ENCODE measurements at places on chromosomes 2 and 18.

DNA sequence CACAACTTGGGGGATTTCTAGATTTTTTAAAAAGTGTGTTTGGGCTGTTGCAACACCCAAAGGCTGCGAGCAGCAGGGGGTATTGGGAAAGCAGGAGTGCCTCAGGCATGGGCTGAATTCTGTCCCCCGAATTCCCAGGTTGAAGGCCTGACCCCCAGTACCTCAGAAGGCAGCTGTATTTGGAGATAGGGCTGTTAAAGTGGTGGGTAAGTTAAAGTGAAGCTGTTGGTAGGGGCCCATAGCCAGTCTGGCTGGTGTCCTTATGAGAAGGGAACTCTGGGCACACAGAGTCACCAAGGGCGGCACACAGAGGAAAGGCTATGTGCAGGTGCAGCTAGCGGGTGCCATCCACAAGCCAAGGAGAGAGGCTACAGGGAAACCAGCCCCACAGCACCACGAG lies 717.4 kb downstream of the GALR1 start:
- DNase-seq, result no peak

GRCh38 chr2:138762533-138762932 lies 17.7 kb downstream of the NXPH2 start:
- DNase-seq, result no peak

DNA sequence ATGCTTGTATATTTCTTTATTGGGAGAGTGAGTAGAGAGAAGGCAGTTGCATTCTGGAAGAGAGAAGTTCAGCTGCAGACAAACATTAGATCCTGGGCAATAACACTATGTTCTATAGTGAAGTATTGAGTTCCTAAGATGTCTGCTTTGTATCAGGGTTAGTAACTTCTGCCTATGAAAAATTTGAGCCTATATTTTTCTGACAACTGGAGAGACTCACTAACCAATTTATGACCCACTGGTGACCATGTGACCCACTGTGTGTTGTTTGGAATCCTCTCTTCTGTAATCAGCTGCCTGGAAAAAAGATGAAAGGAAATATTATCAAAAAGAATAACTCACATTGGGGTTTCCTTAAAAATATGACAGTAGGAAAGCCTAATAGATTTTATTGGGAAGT lies 35.3 kb downstream of the DPP4 start:
- no peak for DNase-seq

- no peak for DNase-seq
Observed at GRCh38 chr2:112301171-112301584, 25.8 kb downstream of the ZC3H6 start.

- no peak for DNase-seq
Observed at GRCh38 chr2:229330952-229331351, 59.9 kb upstream of the PID1 start.

GRCh38 chr2:109675666-109676345 lies 61.6 kb downstream of the SOWAHC start:
- no peak for DNase-seq

- no peak for DNase-seq
Observed at GRCh38 chr18:78780719-78781600, 198.7 kb upstream of the SALL3 start.

GRCh38 chr2:10900216-10901109 lies 11.3 kb upstream of the KCNF1 start:
- no peak for DNase-seq

GRCh38 chr2:98419977-98420725 lies 24.5 kb upstream of the INPP4A start:
- DNase-seq, result no peak

GRCh38 chr2:233185963-233186362 lies 65.5 kb upstream of the ATG16L1 start:
- DNase-seq, result no peak

DNA sequence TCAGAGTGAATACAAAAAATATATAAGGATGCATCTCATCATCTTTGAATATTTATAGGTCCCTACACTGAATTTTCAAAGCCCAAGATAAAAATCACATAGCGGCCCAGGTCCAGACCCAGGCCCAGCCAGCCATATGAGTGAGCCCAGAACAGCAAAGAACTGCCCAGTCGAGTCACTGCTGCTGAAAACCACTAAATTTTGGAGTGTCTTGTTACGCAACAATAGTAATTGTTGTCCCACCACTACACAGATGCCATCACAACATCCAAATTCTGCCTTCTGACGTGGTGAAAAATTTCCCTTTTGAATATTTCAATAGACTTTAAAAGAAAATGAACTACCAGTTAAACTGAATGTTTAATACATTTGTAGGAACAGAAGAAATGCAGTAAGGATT lies 5.7 kb downstream of the C18orf32 start:
- DNase-seq, result no peak

DNA sequence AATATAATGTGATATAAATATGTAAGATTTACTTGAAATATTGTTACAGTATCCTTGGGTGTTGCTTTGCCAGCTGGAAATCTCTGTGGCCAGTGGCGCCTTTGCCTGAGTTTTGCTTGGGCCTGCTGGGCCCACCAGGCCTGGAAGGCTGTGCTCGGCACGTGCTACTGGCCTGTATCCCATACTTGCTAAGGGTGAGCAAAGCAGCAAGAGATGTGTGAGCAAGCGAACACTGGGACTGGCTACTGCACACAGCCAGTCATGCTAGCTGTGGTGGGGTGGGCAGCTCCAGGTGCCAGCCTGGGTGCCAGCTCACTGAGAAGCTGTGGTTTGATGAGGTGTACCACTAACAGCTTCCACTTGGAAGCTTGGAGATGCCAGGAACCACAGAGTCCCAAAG lies 299.1 kb upstream of the GALNT5 start:
- no peak for DNase-seq

DNA sequence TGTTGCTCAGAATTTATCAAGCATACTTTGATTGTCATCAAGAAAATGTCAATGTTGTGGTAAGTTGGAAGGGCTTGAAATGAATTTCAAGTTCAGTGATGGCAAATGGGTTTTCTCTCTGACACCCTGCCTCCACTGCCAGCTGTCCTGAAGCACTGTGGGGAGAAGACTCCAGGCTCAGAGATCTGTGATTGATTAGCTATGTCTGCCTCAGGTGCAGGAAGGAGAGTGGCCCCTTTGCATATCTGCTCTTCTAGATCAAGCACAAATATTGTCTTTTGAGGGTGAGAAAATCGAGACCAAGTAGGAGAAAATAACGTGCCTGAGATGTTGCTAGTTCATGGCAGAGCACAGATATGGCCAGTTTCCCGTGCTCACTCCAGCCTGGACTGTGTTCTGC lies 178.8 kb upstream of the GLI2 start:
- no peak for DNase-seq

DNA sequence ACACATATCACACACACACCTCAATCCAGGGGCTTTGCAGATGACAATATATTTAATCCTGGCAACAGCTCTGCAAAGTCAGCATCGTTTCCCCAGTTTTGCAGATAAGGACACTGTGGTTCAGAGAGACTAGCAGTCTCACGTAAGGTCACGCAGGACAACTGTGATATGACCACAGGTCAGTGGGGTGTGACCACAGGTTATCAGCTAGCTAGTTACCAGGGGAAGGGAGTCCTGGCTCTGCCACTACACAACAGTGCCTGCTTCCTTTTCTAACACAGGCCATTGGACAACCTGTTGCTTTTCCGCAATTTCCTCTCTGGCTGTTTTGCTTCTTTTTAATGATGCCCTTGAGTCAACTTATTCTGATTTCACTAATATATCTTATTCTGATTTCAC lies 33.3 kb downstream of the RBMS1 start:
- DNase-seq, result no peak

- no peak for DNase-seq
Observed at GRCh38 chr2:121212661-121213325, 72.2 kb downstream of the TFCP2L1 start.

DNA sequence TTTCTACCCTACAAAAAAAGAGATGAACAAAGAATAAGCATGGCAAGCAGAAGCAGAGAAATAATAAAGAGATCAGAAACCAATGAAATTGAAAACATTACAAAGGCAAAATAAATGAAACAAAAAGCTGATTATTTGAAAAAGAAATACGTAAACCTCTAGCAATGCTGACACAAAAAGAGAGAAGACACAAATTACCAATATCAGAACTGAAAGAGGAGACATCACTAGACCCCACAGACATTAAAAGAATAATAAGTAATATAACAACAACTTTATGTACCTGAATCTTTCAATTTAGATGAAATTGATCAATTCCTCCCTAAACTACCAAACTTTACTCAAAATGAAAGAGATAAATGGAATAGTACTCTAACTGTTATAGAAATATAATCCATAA lies 75.9 kb downstream of the TMEM163 start:
- no peak for DNase-seq

GRCh38 chr18:8662560-8663255 lies 42.6 kb upstream of the MTCL1 start:
- no peak for DNase-seq

DNA sequence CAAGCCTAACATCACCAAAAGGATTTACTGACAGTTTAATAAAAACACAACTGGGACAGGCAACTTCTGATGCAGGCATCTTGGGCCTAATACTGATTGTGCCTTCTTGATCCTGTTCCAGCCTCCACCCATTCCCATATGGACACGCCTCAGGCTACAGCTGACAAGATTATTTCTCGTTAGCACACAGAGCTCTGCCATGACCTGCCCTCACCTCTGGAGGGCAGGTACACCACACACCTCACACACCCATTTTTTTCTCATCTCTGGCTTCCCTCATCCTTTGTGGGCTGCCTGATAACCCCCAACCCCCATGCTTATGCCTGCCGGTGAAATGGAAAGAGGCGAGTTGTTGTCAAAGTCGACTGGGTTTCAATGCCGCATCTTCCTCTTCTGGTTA lies 147.0 kb downstream of the ANTXR1 start:
- DNase-seq, result no peak

GRCh38 chr18:13835202-13835601 lies 11.3 kb downstream of the MC5R start:
- no peak for DNase-seq

GRCh38 chr18:11154368-11154989 lies 5.1 kb upstream of the PIEZO2 start:
- no peak for DNase-seq

DNA sequence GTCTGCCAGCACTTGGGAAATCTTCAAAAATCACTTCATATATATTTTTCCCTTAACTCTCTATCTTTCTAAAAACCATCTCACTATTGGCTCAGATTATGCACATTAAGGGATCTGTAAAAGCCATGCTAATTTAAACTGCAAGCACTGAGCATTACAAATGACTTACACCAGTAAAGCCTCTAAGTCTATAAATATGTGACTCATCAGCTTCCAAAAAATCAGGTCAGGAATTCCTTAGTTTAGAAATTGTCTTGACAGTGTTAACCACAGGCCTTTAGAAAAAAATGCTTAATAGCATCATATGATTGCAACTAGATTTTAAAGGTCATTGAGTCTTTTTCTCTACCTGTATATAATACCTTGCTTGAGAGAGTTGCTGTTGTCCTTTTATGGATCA lies 1113.6 kb upstream of the PIK3C3 start:
- DNase-seq, result no peak

- no peak for DNase-seq
Observed at GRCh38 chr2:12727065-12727464, 10.3 kb downstream of the TRIB2 start.

GRCh38 chr2:13779996-13780395 lies 852.5 kb upstream of the LRATD1 start:
- DNase-seq, result no peak

DNA sequence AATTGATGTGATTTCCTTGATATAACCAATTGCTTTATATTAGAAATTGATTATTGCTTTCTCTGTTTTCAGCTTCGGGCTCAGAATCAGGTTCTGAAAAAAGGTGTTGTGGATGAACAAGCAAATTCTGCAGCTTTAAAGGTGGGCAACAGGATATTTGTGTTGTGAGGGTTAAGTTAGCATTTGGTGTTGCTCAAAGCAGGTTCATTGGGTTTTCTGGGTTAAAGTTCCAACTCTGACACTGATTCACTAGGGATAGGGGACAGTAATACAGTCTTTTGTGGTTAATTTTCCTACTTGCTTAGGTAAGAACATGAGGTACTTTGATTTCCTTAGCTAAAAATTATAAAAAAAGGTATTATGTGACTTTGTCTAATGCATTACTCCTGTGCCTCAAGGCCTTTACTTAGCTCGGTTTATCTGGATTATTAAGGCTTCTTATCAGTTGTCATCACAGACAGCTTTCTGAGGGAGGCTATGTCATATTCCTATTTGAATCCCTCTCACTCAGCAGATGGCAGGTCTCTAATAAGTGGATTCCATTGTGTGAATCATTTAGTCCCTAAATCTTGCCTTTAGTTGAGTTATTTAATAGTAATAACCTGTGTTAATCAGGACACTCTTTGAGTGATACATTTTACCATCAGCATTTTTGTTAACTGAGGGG lies 78.9 kb upstream of the STON1 start:
- no peak for DNase-seq

DNA sequence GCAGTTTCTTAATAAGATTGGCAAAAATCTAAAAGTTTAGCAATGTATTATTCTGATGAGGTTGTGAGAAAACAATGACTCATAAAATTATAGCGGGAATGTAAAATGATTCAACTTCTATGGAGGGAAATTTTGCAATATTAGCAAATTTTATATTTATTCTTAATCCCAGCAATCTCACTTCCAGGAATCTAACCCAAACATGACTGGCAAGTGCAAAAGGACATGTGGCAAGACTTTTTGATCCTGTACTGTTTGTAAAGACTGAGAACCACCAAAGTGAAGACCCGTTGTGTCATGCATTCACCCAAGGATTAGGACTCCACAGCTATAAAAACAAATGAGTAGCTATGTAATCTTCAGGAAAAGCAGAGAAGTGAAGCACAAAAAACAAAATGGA lies 234.8 kb upstream of the KYNU start:
- no peak for DNase-seq

DNA sequence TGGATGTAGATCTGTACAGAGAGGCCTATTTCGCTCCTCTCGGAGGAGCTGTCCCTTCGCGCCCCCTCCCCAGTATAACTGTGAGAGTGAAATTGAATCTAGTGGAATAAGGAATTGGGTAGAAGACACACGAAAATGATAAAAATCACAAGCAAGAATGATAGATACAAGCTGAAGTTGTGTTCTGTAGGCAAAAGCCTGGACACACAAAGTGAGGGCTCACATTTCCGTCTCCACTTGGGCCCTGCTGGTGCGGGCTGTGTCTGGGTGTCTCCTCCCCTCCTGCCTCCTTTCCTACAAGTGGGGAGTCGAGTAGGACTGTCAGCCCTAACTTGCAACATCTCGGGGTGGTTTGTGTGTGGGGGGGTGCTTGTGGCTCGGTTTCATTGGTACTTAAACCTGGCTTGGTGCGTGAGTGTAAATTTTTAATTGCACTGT lies 457 bp upstream of the SP9 start:
- DNase-seq, result no peak

GRCh38 chr2:166032361-166032760 lies 78.8 kb upstream of the TTC21B start:
- DNase-seq, result no peak

GRCh38 chr2:176178757-176179295 lies 9.6 kb upstream of the HOXD1 start:
- DNase-seq, result no peak

Measured in T-cell (primary cell).